ENCODE measurements at places on chromosomes 3 and 15.

DNA sequence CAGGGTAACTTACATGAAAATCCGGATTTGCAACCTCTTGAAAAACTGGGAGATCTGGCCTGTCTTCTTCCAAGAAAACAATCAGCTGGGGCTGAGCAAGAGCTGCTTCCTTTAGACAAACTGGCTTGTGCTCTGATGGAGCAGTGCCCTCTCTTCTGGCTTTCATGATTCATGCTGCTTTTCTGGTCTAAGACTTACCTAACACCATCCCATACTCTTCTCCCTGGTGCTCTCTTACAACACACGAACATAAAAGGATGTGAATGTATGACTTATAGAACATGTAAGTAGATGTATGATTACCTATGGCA, 9.9 kb downstream of the TJP1 start:
- no peak for DNase-seq

- no peak for DNase-seq
Measured at GRCh38 chr3:138230525-138230924, 43.4 kb downstream of the ARMC8 start.

- DNase-seq, result no peak
Measured at GRCh38 chr3:11060500-11061251, 68.1 kb downstream of the SLC6A1 start.

- DNase-seq, result no peak
Measured at GRCh38 chr3:38114052-38114874, 22.7 kb downstream of the ACAA1 start.
